ENCODE measurements at places on chromosomes 11 and 22.

GRCh38 chr11:131671734-131672133 is 301.3 kb downstream of the NTM start:
- no peak for DNase-seq

- no peak for DNase-seq
Measured at GRCh38 chr11:64566042-64566914, 24.7 kb upstream of the SLC22A12 start.

DNA sequence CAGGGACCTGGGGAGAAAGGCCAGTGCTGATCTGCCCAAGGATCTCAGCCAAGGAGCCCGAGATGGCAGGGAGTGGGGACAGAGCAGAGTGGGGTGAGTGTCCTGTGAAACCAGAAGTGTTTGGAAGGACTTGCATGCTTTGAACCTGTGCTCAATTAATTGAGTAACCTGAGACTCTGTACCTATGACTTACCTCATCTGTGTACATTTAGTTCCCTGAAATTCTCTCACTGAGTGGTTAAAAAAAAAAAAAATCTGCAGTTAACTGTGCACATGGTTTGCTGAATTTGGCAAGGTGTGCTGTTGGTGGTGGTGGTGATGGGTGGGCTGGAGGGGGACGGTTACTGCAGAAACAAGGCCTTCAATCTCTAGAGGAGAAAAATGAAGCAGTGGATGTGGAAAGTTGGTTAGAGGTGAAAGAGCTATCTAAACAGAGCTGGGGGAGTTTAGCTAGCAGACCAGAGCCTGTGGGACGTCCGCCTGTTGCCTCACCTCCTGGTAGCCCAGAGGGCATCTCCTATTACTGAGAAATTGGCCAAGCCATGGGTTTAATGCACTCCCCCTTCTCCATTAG is 8.3 kb upstream of the SORL1-AS1 start:
- DNase-seq: no peak

DNA sequence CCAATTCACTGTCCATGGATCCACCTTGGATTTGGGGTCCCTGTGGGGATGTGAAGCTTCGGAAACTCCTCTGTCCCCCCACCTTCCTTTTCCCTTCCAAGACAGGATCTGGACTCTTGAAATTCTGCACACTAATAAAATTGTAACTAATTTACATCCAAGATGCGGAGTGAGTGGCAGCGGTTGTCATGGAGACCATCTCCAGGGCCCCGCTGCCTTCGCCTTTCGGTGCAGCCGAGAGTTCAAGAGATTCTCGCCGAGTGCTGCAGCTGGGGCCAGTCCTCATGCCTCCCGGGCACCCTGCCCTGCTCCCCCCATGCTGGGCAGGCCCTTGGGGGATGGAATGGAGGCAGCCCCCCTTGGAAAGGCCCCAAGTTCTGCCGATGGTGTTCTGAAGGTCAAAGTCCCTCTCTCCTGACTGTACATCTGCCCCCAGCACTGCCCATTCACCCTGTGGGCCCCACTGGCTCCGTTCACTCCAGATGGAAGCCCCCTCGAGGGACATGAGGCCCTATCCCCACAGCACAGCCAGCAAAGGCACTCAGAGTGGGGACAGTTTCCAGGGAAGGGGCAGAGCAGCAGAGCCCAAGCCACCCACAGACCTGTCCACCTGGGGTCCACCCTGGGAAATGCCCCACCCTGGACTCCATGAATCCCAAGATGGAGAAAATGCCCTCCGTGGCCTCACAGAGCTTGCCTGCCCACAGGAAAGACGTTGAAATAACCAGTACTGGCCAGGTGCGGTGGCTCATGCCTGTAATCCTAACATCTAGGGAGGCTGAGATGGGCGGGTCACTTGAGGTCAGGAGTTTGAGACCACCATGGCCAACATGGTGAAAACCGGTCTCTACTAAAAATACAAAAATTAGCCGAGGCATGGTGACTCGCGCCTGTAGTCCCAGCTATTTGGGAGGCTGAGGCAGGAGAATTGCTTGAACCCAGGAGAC is 25.9 kb downstream of the IGLL1 start:
- DNase-seq: no peak

- DNase-seq: peak; percentile 82
Measured at GRCh38 chr22:49936018-49936972, 17.9 kb downstream of the CRELD2 start.

DNA sequence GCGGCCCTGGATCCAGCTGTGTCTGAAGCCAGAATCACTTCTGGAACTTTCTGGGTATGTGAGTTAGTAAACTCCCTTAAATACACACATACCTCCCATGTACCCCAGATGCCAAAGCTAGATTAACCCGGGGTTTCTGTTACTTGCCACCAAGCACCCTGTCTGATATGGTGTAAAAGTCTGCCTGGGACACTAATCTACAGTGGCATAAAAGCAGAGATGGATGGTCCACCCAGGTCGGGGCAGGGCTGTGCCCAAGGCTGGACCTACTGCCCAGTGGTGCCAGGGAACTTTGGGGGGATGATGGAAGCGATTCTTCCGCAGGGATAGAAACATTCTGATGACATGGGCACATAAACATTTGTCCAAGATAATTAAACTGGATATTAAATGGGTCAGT is 12.7 kb downstream of the MRGPRF start:
- no peak for DNase-seq

GRCh38 chr11:119371778-119372182 is 9.7 kb downstream of the USP2 start:
- DNase-seq: no peak

DNA sequence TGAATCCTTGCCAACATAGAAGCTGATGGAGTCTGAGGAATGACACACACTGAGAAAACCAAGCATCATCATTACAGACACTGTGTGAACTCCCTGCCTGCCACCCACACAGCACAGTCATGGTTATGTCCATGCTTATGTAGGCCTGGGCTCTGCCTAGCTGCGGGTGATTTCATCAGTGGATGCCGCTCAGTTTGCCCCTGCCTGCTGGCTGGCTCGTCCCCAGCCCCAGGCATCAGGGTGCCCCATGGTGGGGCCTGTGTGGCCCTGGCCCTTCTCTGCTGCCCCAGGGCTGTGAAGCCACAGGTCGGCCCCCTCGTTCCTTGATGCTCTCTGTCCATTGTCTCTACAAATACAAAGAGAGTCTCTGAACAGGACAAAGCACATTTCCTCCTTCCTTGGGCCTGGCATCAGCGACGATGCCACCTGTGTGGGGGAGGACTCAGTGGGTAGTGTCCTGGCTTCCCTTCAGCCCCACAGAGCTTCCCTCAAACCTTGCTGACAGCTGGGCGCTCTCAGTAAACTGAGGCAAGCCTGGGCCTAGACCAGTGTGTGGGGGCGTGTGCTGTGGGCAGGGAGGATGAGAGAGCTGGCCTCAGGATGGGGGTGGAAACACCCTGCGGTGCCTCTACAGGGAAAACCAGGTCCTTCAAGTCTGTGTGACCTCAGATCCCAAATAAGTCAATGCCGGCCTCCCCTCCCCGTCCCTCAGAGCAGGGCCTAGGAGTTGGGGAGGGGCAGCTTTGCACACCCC is 20.0 kb upstream of the TUB start:
- DNase-seq: no peak

GRCh38 chr11:95920460-95921105 is 3.3 kb downstream of the MTMR2 start:
- no peak for DNase-seq

GRCh38 chr11:134683860-134684259 is 271.8 kb upstream of the B3GAT1 start:
- DNase-seq: no peak

DNA sequence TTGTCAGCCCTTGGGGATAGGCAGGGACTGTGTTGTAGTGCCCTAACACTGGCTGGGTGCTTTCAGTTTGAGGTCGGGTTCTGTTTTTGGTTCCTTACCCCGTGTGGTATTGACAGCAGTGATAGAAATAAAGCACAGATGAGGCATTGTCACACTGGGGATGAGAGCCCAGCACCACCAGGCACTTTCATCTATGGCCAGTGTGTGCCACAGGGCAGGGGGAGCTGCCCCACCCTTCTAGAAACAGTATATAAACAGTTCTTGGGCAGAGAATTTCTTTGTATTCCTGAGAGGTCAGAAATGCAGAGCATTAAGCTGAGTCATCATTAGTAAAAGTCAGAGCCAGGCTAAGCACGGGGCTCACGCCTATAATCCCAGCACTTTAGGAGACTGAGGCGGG is 23.1 kb upstream of the CDC42EP2 start:
- no peak for DNase-seq

- no peak for DNase-seq
Measured at GRCh38 chr11:34975482-34975881, 59.1 kb downstream of the PDHX start.

DNA sequence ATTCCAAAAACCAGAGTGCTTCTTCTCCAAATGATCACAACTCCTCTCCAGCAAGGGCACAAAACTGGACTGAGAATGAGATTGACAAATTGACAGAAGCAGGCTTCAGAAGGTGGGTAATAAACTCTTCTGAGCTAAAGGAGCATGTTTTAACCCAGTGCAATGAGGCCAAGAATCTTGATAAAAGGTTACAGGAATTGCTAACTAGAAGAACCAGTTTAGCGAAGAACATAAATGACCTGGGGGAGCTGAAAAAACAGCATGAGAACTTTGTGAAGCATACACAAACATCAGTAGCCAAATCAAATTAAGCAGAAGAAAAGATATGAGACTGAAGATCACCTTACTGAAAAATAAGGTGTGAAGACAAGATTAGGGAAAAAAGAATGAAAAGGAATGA is 15.5 kb downstream of the OR52M1 start:
- DNase-seq: no peak

GRCh38 chr11:1113405-1114201 is 38.9 kb downstream of the MUC2 start:
- DNase-seq: no peak

DNA sequence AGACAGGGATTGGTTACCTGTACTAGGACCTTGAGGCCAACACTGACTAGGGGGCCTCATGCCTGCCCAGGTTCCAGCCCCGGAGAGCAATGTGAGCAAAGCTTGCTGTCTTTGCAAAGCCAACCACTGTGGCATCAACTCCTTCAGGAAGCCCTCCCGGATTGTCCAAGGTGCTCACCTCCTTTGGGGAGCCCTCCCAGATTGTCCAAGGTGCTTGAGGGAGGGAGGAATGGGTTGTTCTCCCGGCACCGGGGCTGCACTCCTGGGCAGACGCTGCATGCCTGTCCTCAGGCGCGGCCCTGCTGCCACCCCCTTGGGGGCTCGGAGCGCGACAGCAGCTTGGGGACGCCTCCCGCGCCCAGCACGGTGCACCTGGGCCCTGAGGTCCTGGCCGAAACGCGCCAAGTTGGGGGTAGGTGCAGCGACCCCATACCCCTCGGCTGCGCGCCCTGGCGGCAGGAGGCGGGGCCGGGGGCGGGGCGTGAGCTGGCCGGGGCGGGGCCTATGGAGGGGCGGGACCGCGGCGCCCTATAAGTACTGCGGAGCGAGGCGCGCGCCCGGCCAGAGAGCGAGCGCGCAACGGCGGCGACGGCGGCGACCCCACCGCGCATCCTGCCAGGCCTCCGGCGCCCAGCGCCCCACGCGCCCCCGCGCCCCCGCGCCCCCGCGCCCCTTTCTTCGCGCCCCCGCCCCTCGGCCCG is at the start of gene CD81:
Gene CD81 (plus strand): TSS at position 560 of the 701 bp plus-strand sequence. CDS start 240 bp downstream, outside the sequence.
- peak; percentile 43 for DNase-seq

- DNase-seq: no peak
Measured at GRCh38 chr22:44582016-44582415, 84.0 kb upstream of the RTL6 start.

DNA sequence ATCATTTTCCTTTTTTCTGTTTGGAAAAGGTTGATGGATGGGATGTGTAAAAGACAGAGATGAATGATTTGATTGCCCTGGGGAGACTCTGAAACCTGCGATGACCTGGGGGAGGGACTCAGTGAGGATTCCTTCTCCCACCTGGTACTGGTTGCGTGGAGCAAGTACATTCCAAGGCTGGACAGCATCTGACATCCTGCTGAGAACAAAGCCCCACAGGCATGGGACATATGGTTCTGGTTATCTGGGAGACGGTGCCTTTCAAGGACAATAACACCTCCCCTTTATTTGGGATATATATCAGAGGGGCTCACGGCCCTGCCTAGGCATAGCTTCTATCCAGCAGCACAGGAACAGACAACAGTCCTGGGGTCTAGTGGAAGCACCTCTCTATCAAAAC is 527.8 kb downstream of the METTL15 start:
- DNase-seq: no peak

DNA sequence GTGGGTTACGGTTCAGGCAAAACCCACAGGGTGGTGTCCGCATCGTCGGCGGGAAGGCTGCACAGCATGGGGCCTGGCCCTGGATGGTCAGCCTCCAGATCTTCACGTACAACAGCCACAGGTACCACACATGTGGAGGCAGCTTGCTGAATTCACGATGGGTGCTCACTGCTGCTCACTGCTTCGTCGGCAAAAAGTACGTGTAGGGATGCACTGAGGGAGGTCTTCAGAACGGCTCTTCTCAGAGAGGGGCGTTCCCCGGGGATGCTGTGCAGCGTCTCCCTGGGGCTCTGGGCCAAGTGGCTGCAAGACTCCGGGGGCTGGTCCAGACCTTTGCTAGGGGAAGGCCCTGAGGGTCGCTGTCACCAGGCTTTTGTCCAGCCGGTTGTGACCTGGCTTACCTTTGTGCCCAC is 1.3 kb downstream of the ACR start:
- DNase-seq: no peak

GRCh38 chr11:31484497-31484896 is 24.9 kb downstream of the IMMP1L start:
- no peak for DNase-seq

DNA sequence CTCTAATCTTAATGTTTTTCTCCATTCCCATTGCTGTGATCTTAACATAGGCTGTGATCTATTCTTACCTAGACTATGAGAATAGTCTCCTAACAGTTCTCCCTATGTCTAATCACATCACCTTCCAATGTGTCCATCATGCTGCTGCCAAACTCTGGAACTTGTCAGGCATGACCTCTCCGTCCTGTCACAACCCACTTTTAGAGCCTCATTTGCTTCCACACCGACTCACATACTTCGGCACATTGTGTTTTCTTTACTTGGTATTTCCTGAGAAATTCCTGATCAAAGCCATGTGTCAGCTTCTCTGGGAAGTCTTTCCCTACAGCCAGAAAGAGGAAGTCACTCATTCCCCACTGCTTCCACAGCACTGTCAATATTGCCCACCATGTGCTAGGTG is 40.5 kb upstream of the BIRC3 start:
- DNase-seq: no peak

- no peak for DNase-seq
Measured at GRCh38 chr22:19620742-19621371, 93.4 kb upstream of the SEPTIN5 start.

DNA sequence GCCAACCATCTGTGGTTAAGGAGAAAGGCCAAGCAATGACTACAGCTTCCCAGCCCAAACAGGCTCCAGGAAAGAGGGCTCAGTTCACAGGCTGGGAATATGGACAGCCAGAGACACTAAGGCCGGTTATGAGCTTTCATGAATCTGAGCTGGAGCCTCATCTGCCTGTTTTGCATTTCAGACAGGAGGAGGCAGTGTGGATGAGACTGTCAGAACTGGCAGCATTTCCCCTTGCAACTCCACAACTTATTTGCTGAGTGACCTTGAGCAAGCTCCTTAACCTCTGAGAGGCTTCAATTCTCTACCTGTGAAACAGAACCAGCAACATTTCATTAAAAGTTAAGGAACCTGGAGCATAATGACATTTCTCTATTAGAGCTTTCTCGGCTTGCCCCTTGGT is 264.0 kb downstream of the ETS1 start:
- DNase-seq: peak; percentile 28

Data from hematopoietic multipotent progenitor cell (in vitro differentiated cells).